Omental fat pad (tissue), 4 donors: ENCODE measurements at places on chromosomes 11 and 22. TPM values are rescaled to one million over a fixed set of nuclear protein-coding genes. Genes with fewer than 3 reads are reported as not detected.

Gene MRGPRE
- not detected for total RNA-seq

Gene OR4A15
- total RNA-seq = not detected

Gene VSIG10L2
- total RNA-seq = not detected

Gene PRR5
- 22.2 TPM for total RNA-seq

Gene CALCA
- total RNA-seq = 1.1 TPM

Gene CRYBB2
- total RNA-seq = not detected

Gene CCDC73
- not detected for total RNA-seq

Gene TREH
- total RNA-seq = not detected

Gene APBB1
- total RNA-seq = 29.3 TPM

Gene PVALB
- total RNA-seq = not detected

Gene C11orf98
- 35.3 TPM for total RNA-seq

Gene FOLR1
- total RNA-seq = not detected
